Left colon (tissue), 2 donors: ENCODE measurements at places on chromosomes 6 and 20. TPM values are rescaled to one million over a fixed set of nuclear protein-coding genes. Genes with fewer than 3 reads are reported as not detected.

The NOX3 gene
- total RNA-seq = not detected

- DNase-seq = no peak
Observed at GRCh38 chr6:41269716-41270115, 16.8 kb downstream of the TREM1 start.

GRCh38 chr6:33595001-33595846, 15.1 kb upstream of the BAK1 start:
- DNase-seq = no peak

The NPEPL1 gene
- total RNA-seq = 30.3 TPM

The PGC gene
- total RNA-seq = not detected

The SCP2D1 gene
- not detected for total RNA-seq

The KIF25 gene
- 0.27 TPM for total RNA-seq

- no peak for DNase-seq
Observed at GRCh38 chr6:103255132-103255531, 1604.6 kb downstream of the HACE1 start.

DNA sequence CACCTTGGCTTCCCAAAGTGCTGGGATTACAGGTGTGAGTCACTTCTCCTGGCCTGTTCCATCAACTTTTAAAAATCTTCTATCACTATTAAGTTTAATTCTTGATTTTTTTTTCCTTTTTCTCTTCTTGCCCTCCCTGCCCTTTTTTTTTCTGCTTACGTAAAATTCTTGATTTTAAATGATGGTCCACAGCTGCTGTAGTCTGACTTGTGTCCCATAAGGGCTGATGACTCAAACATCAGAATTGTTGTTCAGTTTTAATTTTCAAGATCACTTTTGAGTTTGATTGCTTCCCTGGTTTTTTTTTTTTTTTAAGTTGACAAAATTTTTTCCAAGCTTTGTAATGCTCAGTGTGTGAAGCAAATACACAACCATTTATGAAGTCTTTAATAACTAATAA, 61.9 kb downstream of the CBFA2T2 start:
- DNase-seq = no peak

The GDAP1L1 gene
- not detected for total RNA-seq

The DPPA5 gene
- total RNA-seq = not detected

The LPA gene
- total RNA-seq = not detected

- no peak for DNase-seq
Observed at GRCh38 chr6:41769376-41769775, 10.3 kb downstream of the FRS3 start.

- no peak for DNase-seq
Observed at GRCh38 chr6:15184441-15184861, 61.4 kb upstream of the JARID2 start.

- no peak for DNase-seq
Observed at GRCh38 chr20:24937579-24937978, 11.5 kb upstream of the CST7 start.

DNA sequence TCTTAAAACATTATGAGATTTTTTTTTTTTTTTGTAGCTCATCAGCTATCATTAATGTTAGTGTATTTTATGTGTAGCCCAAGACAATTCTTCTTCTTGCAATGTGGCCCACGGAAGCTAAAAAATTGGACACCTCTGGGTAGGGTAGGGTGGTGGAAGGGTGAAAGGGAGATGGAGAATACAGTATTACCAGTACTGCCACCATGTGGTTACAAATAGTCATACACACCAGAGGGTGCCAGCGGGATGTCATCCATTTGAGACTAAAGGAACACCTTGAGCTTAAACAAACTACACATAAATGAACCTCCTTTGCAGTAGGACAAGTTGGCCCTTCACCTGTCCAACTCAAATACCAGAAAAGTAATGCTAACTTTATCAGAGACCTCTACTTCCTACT, 601.9 kb downstream of the HTR1B start:
- peak; percentile 10 for DNase-seq
